ENCODE measurements at places on chromosomes 11 and 22.

GRCh38 chr22:23012081-23012622, 58.2 kb upstream of the GNAZ start:
- DNase-seq: no peak

DNA sequence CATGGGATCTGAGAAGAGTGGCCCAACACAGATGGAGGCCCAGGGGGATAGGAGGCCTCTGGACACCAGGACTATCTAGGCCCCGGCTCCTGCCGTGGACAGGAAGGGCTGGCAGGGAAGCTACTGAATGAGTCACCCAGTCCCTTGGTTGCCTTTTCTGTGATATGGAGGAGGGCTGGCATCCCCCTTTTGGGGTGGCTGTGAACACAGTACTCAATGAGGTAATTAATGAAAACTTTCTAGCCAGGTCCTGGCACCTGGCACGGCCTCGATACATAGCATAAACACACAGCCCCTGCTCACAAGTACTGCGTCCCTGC, 163.2 kb downstream of the CHST1 start:
- DNase-seq: no peak

- DNase-seq: no peak
Observed at GRCh38 chr11:14669499-14669898, 25.9 kb downstream of the PDE3B start.

GRCh38 chr11:85939099-85940015, 84.2 kb downstream of the CCDC83 start:
- no peak for DNase-seq
